ENCODE measurements at places on chromosomes 13 and 19. TPM values are rescaled to one million over a fixed set of nuclear protein-coding genes. Genes with fewer than 3 reads are reported as not detected.

Gene KLF2
- total RNA-seq: 131 TPM

GRCh38 chr13:26719356-26719945 is 41.1 kb downstream of the GPR12 start:
- DNase-seq: no peak

Gene CARM1
- total RNA-seq: 41.2 TPM

DNA sequence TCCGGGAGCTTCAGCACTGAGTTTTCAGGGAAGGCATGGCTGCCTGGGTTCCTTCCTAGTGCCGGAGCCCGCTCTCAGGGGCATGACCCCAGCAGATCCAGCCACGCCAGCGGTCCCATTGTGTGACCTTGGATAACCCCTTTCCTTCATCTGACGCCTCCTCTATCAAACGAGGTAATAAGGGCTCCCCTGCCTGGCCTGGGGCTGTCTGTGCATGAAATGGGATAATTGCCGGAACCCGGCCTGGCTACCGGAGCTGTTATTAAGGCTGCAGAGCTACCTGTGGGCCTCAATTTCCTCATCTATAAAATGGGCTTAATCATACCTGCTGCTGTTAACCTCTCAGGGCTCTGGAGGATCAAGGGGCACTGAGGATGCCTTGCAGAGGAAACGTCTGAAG is 18.3 kb upstream of the NFIC start:
- no peak for DNase-seq

GRCh38 chr19:4889034-4889815 is 13.5 kb downstream of the ARRDC5 start:
- no peak for DNase-seq

Gene CGB1
- total RNA-seq: not detected

Gene ZNF627
- total RNA-seq: 20.8 TPM

- no peak for DNase-seq
Measured at GRCh38 chr13:93635616-93636032, 409.0 kb downstream of the GPC6 start.

Gene RNF225
- total RNA-seq: 0.25 TPM

Gene POU4F1
- not detected for total RNA-seq

DNA sequence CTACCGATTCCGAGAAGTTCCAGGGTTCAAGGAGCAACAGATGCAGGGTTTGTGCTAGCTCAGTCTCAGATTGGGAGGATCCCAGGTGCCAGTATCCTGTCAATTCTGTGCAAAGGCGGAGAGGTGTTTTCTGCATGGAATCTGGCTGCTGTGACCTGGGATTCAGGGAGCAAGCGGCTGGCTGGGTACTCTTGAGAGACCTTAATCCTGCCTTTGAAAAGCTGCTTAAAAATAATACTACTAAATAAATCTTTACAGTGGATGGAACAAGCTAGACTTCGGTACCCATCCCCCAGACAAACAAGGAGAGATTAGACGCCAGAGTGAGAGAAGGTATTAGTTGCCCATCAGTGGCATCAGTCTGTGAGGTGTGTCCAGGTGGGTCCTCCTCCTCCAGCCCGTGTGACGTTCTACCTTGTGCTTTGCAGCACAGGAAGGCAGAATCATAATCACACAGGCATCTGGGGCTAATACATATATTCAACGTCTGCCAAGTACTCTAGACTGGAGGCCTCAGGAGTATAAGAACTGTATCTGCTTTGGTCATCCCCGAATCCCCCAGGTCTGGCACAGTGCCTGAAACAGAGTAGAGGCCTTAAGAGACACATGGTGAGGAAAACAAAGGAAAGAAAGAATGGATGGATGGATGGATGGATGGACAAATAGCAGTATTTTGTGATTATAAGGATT is 230.6 kb downstream of the ZNF536 start:
- no peak for DNase-seq

DNA sequence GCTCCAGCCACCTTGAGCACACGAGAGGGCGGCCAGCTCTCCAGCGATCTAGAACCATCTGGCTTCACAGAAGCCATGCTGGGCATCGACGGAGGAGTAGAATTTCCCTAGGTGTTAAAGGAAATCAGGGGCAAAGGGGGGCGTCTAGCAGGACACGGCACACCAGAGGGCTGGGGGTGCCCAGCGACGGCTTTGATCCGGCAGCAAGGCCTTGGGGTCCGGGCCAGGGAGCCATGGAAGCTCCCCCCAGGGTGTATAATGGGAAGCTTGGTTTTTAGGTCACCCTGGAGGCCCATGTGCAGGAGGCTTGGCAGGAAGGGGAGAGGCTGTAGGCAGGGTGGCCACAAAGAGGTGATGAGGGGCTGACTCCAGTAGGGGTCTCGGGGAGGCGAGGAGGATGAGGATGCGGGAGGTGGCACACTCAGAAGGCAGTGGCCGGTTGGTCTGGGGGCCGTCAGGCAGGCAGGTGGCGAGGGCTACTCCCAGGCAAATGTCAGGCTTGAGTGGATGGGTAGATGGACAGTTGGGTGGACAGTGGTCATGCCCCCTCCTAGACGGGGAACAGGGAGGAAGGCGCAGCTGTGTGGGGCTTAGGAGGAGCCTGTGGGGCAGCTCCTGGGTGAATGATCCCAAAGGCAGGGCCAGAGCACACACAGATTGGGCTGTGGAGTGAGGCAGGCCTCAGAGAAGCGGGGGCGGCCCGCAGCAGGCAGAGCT is 5.6 kb downstream of the KMT5C start:
- DNase-seq: no peak

DNA sequence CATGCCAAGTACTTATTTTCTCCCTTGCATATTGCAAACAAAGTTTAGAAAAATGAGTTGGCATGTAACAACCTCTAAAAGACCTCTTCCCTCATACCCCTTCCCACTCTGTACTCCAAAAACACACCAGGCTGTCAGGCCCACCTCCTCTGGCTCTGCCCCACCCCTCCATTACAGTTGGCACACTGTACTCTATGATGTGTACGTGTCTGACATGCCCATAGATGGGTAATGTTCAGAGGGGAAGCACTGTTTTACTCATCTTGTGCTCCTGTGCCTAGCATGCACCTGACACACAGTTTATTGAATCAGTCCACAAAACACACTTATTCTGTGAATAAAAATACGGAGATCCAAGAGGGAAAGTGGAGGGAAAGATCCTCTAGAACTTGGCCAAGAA is 45.6 kb downstream of the SERPINE3 start:
- no peak for DNase-seq

Gene VSTM1
- 0.35 TPM for total RNA-seq

- DNase-seq: peak; percentile 18
Measured at GRCh38 chr13:113638173-113638746, 19.7 kb downstream of the ATP4B start.

Gene C19orf33
- total RNA-seq: 43.9 TPM

DNA sequence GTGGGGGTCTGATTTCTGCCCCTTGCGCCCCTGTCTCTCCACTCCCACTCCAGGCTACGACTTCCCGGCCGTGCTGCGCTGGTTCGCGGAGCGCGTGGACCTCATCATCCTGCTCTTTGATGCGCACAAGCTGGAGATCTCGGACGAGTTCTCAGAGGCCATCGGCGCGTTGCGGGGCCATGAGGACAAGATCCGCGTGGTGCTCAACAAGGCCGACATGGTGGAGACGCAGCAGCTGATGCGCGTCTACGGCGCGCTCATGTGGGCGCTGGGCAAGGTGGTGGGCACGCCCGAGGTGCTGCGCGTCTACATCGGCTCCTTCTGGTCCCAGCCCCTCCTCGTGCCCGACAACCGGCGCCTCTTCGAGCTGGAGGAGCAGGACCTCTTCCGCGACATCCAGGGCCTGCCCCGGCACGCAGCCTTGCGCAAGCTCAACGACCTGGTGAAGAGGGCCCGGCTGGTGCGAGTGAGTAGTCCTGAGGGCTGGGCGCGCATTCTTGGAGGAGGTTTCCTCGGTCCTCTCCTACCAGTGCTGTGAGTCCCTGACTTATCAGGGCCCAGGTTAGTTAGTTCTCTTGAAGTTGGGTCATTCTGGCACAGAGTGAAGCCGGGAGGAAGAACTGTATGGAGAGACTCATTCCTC is 12.7 kb downstream of the EHD2 start:
- DNase-seq: no peak

Data from kidney (tissue), 22 donors.